ENCODE measurements at places on chromosomes 16 and 17.
A peak's percentile ranks its signal among the peaks of the same experiment; 100 is the strongest.

DNA sequence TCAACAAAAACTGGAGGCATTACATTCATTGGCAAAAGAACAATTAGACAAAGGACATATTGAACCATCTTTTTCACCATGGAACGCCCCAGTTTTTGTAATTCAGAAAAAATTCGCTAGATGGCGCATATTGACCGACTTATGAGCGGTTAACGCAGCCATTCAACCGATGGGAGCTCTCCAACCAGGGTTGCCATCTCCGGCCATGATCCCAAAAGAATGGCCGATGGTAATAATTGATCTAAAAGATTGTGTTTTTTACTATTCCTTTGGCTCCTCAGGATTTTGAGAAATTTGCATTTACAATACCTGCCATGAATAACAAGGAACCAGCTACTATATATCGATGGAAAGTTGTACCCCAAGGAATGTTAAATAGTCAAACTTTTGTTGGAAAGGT is 21.4 kb downstream of the ALOX15B start:
- DNase-seq, result peak; percentile 67

GRCh38 chr16:57531635-57532265 is 4.6 kb downstream of the CCDC102A start:
- no peak for DNase-seq

DNA sequence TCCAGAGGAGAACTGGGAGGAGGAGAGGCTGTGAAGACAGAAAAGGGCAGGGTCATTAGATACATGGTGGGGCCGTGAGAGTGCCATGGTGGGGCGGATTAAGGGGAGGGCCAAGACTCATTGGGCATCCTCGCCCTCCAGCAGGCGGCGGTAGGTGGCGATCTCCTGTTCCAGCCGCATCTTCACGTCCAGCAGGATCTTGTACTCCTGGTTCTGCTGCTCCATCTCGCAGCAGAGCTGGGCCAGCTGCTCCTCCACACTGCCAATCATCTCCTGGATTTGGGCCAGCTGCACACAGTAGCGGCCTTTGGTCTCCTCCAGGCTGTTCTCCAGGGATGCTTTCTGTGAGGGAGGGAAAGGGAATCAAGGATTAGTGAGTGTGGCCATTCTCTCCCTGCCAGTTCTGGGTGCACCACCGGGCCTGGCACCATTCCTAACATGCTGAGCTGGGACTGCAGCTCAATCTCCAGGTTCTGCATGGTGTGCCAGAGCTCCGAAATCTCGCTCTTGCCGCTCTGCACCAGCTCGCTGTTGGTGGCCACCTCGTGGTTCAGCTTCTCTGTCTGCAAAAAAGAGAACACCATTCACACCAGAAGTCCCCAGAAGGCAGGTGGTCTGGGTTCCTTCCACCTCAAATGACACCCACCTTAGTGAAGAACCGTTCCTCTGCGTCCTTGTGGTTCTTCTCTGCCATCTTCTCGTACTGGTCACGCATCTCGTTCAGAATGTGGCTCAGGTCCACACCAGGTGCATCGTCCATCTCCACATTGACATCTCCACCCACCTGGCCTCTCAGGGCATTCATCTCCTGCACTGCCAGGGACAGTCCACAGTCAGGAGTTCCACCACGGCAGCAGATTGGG is 129.0 kb downstream of the CCDC144A start:
- no peak for DNase-seq

DNA sequence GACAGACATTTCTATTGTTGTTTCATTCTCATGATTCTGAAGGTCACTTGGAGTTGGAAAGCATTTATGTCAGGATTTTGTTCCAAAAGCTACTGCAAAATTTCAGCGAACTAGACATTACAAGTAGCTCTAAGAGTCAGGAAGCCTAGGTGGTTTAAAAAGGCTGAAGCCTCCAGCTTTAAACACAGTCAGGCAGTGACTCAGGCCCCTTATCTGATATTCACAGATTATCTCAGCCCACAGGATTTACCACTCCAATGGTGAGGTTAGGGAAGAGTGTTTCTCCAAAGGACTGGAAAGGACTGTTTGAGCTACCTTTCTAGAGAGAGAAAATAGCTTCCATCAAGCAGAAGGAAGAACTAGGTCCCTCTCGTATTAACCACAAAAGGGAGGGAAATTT is 624.4 kb upstream of the C16orf82 start:
- no peak for DNase-seq

- DNase-seq, result no peak
Measured at GRCh38 chr17:46158323-46159296, 34.6 kb downstream of the KANSL1 start.

GRCh38 chr16:69150146-69150865 is 17.9 kb downstream of the UTP4 start:
- peak; percentile 55 for DNase-seq

- no peak for DNase-seq
Measured at GRCh38 chr17:59378675-59379074, 47.2 kb downstream of the YPEL2 start.

- no peak for DNase-seq
Measured at GRCh38 chr16:66490774-66491715, 58.9 kb downstream of the TK2 start.

DNA sequence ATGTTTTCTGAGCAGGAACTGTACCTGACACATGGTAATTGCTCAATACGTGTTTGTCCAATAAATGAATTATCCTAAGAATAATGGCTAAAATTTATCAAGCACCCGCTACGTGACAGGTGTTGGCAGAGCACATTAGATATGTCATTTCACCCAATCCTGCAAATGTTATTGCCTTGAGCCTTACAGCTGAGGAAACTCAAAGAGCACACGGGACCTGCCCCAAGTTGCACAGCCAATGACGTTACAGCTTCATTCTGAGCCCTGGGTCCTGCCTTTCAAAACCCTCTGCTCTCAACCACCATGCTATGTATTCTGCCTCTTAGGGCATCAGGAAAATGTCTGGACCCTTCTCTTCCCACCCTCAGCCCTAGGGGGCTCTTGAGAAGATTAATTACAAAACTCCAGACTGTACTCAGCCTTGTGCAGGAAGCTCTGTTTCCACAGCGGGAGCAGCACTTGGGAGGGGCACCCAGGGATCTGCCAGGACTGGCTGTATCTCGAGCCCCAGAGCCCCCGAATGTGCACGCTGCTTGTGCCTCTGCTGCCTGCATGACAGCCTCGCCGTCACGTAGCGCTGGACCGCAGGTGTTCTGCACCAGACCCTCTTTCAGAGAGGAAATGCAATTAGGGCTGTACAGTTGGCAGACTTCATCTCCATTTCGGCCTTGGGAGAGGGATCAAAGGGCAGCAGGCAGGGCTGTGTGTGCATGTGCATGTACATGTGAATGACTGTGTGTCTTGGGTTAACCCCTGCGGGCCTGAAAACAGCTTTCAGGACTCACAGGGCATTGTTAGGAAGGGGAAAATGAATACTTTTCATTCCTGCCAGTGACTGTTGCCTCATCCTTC is 71.6 kb downstream of the GPR139 start:
- DNase-seq, result no peak

GRCh38 chr17:58693751-58694150 is 1.3 kb downstream of the RAD51C start:
- no peak for DNase-seq

GRCh38 chr16:14509055-14509454 is 121.0 kb downstream of the PARN start:
- DNase-seq, result no peak

GRCh38 chr17:78774453-78774852 is 7.6 kb downstream of the CYTH1 start:
- DNase-seq, result no peak

GRCh38 chr17:77370586-77370985 is 229.8 kb downstream of the SEC14L1 start:
- no peak for DNase-seq

DNA sequence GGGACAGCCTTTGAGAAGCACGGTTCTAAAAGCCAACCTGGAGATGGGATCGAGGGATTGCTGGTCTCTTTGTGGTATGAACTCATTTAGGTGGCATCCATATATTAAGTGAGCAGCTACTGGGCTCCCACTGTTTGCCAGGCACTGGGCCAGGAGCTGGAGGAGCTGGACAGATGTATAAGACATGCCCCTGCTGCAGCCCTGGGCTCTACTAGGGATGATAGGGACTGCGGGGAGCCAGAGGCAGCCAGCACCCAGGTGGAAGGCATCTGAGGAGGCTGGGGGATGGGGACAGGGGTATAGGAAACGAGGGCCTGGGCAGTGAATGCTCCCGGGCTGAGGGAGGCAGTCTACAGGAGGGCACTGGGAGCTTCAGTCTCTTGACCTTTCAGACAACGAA is 53.0 kb upstream of the MEAK7 start:
- no peak for DNase-seq

GRCh38 chr16:80260906-80261311 is 279.9 kb upstream of the DYNLRB2 start:
- DNase-seq, result no peak

DNA sequence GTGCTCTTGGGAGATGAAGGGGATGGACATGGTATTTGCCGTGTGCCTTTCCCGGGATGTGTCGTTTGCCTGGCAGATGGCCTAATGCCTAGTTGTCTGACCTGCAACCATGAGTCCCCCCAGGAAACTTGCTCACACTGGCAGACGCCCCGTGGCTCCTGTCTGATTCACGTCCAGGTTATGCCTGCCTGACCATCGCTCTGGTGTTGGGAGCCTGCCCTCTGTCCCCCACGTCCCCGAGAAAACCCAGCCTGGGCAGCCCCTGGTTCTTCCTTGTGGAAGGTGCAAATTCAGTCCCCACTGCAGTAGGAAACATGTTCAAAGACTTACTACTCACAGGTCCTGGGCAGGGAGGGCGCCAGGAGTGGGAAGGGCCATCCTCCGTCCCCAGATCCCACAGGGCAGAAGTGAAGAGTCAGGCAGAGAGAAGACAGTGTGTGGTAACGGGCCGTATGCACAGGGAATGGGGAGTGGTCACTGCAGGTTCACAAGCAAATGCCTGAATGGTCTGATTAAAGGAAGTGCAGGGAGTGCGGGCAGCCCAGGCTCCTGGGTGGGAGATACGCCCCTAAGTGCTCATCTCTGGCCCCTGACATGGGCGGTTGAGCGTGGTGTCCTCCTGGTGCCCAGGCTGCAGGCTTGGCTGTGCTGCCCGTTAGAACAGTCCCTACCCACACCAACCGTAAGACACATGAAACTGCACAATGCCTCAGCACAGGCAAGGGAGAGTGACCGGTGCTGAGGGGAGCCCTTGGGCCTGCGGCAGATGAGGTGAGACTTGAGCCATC is 4.2 kb upstream of the SNAI3 start:
- no peak for DNase-seq

- no peak for DNase-seq
Measured at GRCh38 chr16:66888647-66889615, 8.6 kb downstream of the PDP2 start.

GRCh38 chr16:48955837-48956236 is 325.8 kb downstream of the CBLN1 start:
- DNase-seq, result no peak

GRCh38 chr16:74257061-74257460 is 39.6 kb upstream of the PSMD7 start:
- DNase-seq, result no peak

- DNase-seq, result no peak
Measured at GRCh38 chr17:20189302-20189701, 180.1 kb downstream of the SPECC1 start.

GRCh38 chr16:8258523-8258922 is 331.8 kb downstream of the TMEM114 start:
- no peak for DNase-seq

DNA sequence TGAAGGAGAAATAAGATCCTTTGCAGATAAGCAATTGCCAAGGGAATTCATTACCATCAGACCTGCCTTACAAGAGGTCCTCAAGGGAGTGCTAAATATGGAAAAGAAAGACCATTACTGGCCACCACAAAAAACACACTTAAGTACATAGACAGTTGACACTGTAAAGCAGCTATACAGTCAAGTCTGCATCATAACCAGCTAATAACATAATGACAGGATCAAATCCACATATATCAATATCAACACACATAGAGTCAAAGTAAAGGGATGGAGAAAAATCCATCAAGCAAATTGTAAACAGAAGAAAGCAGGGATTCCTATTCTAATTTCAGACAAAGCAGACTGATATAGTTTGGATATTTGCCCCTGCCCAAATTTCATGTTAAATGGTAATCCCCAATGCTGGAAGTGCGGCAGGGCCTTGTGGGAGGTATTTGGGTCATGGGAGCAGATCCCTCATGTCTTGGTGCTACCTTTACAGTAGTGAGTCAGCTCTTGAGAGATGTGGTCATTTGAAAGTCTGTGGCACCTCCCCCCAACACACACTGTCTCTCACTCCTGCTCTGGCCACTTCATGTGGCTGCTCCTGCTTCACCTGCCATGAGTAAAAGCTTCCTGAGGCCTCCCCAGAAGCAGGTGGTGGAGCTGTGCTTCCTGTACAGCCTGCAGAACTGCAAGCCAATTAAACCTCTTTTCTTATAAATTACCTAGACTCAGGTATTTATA is 32.8 kb downstream of the TANC2 start:
- no peak for DNase-seq

- no peak for DNase-seq
Measured at GRCh38 chr17:1112875-1113274, 66.9 kb downstream of the ABR start.

DNA sequence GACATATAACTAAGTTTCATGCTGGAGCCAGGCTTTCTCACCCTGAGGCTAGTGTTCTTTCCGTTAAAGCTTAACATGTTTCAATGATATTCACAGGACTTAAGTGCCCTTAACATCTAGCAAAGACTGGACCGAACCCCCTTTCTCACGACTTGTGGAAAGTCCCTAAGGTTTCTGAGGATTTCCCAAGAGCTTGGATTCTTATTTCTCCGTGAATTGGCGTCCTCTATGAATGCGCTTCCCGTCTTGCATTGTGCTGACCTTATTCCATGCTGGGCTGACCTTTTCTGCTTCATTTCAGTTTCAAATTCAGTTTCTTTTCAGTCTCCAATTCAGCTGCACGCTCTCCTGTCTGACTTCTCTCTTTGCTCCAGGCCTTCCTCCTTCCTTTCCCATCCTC is 206.4 kb downstream of the HS3ST3A1 start:
- no peak for DNase-seq

GRCh38 chr16:6124136-6124535 is 1026.5 kb upstream of the EEF2KMT start:
- no peak for DNase-seq

- DNase-seq, result no peak
Measured at GRCh38 chr16:10965440-10966061, 21.2 kb downstream of the CLEC16A start.

DNA sequence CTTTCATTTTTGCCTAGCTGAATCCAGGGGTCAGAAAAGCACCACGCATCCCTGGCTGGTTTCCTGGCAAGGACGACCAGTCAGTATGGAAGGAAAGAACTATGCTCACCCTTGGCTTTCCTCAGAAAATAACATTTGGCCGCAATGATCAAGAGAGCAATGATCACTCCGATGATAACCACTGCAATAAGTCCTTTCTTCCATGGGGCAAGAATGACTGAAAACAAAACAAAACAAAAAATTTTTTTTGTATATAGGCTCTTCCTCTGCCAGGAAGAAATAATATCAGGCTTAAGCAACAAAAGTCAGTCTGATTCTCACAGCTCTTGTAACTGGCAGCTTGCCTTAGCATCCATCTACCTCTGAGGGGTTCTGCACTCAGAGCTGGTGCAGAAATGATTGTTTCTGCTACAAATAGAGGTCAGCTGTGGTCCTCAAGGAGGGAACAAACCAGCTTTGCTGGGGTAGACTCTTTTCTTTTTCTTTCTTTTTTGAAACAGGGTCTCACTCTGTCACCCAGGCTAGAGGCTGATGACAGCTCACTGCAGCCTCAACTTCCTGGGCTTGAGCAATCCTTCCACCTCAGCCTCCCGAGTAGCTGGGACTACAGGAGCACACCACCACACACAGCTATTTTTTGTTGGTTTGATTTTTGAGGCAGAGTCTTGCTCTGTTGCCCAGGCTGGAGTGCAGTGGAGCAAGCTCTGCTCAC is 35.7 kb downstream of the PECAM1 start:
- DNase-seq, result no peak

GRCh38 chr17:55742272-55743102 is 8.4 kb upstream of the PCTP start:
- DNase-seq, result no peak

Measured in CD14-positive monocyte (primary cell).